ENCODE measurements at places on chromosomes 6 and 20. TPM values are rescaled to one million over a fixed set of nuclear protein-coding genes. Genes with fewer than 3 reads are reported as not detected.

FKBP5 gene
- total RNA-seq: 48.7 TPM

FRK gene
- total RNA-seq: 8.2 TPM

ADA gene
- 11.0 TPM for total RNA-seq

RAB44 gene
- not detected for total RNA-seq

KHDRBS2 gene
- not detected for total RNA-seq

TCP11 gene
- not detected for total RNA-seq

IL17F gene
- not detected for total RNA-seq

ANKRD6 gene
- total RNA-seq: 22.9 TPM

UFL1 gene
- total RNA-seq: 53.0 TPM

HLA-DRB1 gene
- total RNA-seq: 22.1 TPM

TRIM31 gene
- total RNA-seq: not detected

CLPSL1 gene
- total RNA-seq: not detected

CGAS gene
- total RNA-seq: 1.0 TPM

POPDC3 gene
- not detected for total RNA-seq

OTOR gene
- total RNA-seq: not detected

CCDC28A gene
- 28.9 TPM for total RNA-seq

PRSS35 gene
- 0.59 TPM for total RNA-seq

IPCEF1 gene
- total RNA-seq: 3.7 TPM

IRF4 gene
- 2.0 TPM for total RNA-seq

TGM3 gene
- 0.21 TPM for total RNA-seq

MICB gene
- 1.9 TPM for total RNA-seq

FYN gene
- 50.7 TPM for total RNA-seq

CD93 gene
- 58.7 TPM for total RNA-seq

TSPYL1 gene
- total RNA-seq: 94.9 TPM

JPH2 gene
- 50.5 TPM for total RNA-seq

SNAP25 gene
- 28.3 TPM for total RNA-seq

KHDC1L gene
- not detected for total RNA-seq

TPD52L2 gene
- 53.2 TPM for total RNA-seq

WFDC5 gene
- not detected for total RNA-seq

NKX2-4 gene
- total RNA-seq: not detected

CNR1 gene
- 11.0 TPM for total RNA-seq

BMP5 gene
- total RNA-seq: not detected

DDO gene
- total RNA-seq: not detected

LKAAEAR1 gene
- not detected for total RNA-seq

EMILIN3 gene
- 53.0 TPM for total RNA-seq

TRIM40 gene
- not detected for total RNA-seq

EYS gene
- total RNA-seq: not detected

BTBD3 gene
- total RNA-seq: 35.9 TPM

SLC24A3 gene
- total RNA-seq: 38.9 TPM

ARG1 gene
- total RNA-seq: 0.58 TPM

SLC35B2 gene
- 34.7 TPM for total RNA-seq

SIRPB2 gene
- total RNA-seq: 2.9 TPM

DCDC2 gene
- total RNA-seq: 1.0 TPM

ACTL10 gene
- total RNA-seq: 1.4 TPM

SHLD1 gene
- 5.0 TPM for total RNA-seq

SIGLEC1 gene
- total RNA-seq: 7.9 TPM

SNX14 gene
- total RNA-seq: 103 TPM

GSTA1 gene
- 0.90 TPM for total RNA-seq

TMX4 gene
- total RNA-seq: 36.1 TPM

TAAR2 gene
- total RNA-seq: not detected

All from uterus (tissue), 4 donors.